ENCODE measurements at places on chromosomes 1 and 21.

GRCh38 chr1:39827201-39827600 lies 38.5 kb upstream of the BMP8B start:
- DNase-seq, result no peak

DNA sequence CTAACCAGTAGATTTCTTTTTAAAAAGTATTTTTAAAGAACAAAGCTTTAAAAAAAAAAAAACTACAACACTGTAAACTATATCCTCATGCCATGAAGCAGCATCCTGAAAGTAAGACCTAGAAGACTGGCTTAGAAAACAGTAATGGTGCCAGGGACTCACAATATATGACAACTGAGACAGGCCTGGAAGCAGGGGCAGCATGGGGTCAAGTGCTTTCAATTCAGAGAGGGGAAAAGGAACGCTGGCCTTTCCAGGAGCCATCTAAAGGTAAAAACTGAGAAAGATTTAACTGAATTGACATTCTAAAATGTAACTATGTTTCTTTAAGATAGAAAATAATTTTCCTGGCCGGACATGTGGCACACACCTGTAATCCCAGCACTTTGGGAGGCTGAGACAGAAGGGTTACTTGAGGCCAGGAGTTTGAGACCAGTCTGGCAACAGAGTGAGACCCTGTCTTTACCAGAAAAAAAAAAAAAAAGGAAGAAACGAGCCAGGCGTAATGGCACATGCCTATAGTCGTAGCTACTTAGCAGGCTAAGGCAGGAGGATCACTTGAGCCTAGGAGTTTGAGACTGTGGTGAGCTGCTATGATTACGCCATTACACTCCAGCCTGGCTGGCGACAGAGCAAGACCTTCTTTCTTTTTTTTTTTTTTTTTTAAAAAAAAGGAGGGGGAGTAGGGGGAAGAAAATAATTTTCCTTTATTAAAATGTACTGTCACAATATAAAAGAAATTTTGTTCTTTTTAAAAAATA lies 54.1 kb downstream of the SLC35D1 start:
- DNase-seq, result no peak

DNA sequence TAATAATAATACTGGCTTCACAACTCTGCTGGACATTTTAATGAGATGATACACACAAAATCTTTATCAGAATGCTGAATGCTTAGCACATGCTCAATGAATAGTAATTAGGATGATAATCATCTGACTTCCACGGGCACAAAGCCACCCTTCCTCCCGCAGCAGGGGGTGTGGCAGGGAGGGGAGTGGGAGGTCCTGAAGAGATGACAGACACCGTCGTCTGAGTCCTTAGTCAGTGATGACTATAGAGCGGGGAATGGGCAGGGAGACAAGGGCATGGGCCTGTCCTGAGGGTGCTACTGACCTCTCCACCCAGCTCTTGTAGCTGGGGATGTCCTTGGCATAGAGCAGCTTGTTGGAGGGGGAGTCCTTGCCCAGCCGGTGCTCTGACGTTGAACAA lies 117.6 kb upstream of the CD34 start:
- DNase-seq, result no peak

DNA sequence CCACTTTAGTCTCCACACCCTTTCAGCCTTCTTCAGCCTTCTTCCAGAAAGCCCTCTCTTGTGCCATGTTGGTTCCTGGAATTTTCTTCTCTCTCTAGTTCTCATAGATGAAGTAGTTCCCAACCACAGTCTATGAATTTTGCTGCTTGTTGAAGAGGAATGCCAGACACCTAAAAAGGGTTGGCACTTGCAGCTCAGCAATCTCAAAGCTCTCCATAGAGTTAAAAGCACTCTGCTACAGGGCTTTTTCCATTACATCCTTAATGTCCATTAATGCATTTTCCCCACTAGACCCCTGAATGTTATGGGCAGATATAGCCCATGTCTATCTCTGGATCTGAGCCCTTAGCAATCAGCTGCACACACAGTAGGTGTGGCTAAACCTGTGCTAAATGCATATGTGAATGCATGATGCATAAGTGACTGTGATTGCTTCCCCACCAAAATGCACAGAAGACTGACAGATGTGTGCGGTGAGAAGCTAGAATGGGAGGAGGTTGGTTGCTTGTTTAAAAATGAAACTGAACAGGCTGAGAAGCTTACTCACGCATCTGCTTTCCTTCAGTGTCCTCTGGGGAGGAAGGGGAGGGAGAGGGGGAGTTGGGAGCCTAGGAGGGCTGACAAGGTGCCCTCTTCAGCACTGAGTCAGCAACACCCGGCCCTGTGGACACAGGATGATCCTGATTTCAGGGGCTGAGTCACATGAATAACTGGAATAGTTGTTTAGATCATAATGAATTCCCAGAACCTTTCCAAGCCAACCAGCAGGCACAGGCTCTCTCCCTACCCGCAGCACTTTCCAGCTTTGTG lies 146.1 kb upstream of the FGGY start:
- peak; percentile 99 for DNase-seq

- no peak for DNase-seq
These were observed 5.1 kb downstream of the LRRN2 start for GRCh38 chr1:204680461-204680860.

DNA sequence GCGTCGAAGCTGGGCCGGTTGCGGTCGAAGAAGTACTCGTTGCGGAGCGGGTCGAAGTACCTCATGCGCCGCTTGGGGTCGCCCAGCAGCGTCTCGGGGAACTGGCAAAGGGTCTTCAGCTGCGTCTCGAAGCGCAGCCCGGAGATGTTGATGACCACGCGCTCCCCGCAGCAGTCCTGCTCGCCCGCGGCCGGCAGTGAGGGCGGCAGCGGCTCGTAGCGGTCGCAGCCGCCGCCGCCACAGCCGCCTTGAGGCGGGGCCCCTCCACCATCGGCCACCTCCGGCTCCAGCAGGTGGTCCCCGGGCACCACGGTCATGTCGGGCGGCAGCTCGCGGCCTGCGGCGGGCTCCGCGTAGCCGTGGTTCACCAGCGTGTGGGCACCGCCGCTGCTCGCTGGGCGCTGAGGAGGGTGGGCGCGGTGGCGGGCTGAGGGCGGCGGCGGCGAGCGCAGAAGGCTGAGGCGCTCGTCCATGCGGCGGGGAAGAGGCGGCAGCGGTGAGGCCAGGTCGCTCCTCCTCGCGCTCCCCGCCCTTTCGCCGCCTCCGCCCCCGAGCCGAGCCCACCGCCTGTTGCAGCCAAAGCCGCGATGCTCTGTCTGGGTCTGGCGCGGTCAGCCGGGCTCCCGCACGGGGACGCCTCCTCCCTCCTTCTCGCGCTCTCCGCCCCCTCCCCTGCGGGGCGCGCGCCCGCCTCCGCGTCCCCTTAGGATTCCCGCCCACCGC lies at the start of gene KCNA3:
Gene KCNA3 (minus strand): TSS at position 604 of the 723 bp plus-strand sequence. CDS start 131 bp downstream, at position 473.
- no peak for DNase-seq

GRCh38 chr1:226372885-226373284 lies 35.0 kb downstream of the PARP1 start:
- no peak for DNase-seq

DNA sequence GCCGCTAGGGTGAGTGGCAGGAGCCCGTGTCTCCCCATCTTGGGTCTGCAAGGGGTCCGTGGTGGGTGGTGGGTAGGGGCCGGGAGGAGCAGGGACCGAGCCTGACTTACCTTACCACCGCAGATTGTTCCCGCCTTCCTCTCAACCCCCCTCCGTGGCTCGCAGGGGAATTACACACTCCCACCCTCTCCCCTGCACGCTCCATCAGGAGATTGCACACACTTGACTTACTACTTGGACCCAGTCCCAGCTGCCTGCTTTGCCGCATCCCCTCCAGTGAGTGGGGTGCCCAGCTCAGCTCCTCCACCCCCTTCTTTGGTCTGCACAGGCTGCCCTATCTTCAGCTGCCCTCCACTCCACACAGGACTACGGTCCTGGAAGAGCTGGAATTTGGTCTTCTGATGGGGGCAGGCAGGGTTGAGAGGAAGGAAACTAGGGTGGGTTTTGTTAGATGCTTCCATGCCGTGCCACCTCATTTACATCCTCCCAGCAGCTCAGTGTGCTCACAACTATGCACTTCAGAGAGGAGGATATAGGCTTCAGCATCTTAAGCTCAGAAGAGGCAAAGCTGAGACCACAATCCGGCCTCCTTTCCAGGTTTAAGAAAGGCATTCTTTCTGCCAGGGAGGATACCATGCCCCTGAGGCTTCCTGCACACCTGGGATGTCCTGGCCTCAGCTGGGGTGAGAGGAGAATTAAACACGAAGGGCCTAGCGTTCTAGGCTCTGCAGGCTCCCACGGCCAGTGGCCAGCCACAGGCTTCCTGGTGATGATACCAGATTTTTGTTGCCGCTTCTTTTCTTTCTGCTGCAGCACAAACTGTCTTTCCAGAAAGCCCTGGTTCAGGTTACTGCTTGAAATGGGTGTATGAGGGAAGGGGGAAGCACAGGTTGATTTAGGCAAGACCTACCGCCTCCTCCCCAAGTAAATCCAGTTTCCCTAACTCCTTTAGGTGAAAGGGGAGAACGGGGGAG lies 2.3 kb downstream of the KCNC4 start:
- no peak for DNase-seq

GRCh38 chr1:205205055-205205454 lies 6.4 kb downstream of the DSTYK start:
- no peak for DNase-seq

DNA sequence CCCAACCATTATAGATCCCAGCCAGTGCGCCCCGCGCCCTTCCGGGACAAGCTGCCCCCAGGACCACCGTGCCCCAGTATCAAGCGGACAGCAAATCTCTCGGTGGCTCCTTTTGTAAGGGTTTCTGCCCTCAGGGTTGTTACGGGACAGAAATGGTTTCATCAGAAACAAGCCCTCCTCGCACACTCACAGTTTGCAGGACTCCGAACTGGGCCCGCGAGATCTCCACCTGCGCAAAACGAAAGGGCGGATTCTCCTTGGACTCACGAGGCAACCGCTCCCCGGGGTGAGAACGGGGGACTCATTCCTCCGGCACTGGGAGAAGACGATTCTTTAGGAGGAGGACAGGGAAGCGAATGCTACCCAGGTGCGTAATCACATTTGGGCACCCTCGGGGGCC lies 51.1 kb upstream of the H6PD start:
- DNase-seq, result no peak

- DNase-seq, result no peak
These were observed 64.3 kb downstream of the IL23R start for GRCh38 chr1:67230539-67230938.

GRCh38 chr1:86645851-86646250 lies 58.5 kb upstream of the SH3GLB1 start:
- no peak for DNase-seq
